ENCODE measurements at places on chromosomes 6 and 20.

DNA sequence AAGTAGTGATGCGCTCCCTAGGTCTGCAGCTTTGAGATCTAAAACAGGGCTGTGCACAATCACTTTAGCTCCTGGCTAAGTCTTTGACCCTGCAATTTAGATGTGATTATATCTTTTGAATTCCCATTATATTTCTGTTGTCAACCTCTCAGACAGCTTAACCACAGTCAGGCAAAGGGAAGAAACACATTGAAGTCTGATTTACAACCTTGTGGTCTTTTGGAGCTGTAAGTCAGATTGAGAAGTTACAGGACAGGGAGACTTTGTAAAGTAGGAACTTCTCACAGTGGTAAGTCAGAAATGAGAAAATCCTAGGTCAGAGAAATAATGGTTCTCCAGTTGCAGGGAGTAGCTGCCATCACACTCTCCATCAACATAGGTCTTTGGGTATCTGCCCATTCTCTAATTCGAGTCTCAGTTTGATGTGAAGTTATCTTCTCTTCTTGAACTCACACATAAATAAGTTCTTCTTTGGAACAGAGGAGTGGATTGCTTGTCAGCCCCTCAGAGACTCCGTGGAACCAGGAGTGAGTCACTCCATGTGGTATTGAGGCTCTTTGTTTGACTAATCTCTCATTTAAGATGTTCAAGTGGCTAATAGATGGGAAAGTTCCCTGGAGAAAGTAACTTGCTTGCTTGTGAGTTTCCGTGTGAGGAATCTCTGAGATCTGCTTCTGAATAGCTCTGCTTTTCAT, 35.0 kb upstream of the SGK1 start:
- DNase-seq, result no peak

GRCh38 chr20:37994512-37994911, 38.7 kb downstream of the TTI1 start:
- DNase-seq, result peak; percentile 53

- DNase-seq, result no peak
Observed at GRCh38 chr20:5895626-5896025, 54.7 kb downstream of the TRMT6 start.

DNA sequence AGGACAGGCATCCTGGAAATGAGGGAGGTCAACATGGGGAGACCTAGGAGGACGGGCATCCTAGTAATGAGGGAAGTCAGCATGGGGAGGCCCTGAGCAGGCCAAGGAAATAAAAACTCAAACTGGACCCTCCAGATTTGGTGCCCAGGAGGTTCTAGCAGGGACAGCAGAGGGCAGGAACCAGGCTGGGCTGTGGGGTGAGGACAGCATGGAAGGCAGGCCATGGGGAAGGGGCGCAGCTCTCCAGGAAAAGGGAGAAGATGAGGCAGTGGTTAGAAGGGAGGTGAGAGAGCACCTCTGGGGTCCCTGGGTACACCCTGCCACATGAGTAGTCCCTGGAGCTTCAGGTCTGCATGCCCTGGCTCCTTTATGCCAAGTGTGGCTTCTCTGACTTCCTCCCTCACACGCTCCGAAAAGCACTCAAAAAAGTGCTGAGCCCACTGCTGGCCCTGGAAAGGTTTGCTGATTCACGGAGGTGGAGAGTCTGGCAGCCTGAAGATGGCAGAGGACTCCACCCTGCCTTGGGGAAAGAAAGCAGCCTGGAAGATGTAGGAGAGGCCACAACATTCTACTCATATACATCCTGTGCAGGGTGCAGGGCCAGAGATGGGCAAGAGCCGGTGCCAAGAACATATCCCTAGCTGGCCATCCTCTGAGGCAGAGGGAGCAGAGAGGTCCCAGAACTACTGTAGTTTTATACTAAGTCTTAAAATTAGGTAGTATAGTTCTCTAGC, 154.9 kb downstream of the MRPL14 start:
- no peak for DNase-seq

- DNase-seq, result no peak
Observed at GRCh38 chr20:9401371-9401770, 113.0 kb upstream of the LAMP5 start.

DNA sequence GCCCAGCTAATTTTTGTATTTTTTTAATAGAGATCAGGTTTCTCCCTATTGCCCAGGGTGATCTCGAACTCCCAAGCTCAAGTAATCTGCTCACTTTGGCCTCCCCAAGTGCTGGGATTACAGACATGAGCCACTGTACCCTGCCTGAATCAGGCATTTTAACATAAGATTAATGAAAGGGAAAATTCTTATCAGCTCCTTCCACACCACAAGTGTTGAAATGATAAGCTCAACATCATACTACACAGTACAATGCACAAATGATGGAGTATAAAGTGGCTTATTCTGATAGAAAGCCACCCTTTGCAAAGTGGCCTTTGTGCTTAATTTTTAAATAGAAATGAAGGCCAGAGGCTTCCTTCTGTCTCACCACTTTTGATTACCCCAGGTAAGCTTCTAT, 71.3 kb upstream of the MCHR2 start:
- no peak for DNase-seq

DNA sequence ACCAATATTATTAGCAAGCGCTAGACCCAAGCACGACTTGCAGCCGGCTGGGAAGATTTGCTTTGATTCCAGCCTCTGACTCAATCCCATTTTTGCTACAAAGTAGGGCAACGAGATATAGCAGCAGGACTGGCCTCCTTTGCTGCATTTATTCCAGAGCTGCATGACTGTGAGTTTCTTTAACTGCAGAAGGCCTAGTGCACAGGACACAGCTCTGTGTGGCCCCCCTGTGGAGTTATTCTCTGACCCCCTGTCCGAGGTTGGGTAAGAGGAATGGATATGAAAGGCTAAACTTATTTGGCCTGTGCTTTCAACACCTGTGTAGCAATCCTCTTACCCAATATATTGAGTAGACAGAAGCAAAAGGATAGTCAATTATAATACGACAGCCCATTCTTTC, 133.3 kb upstream of the SPTLC3 start:
- no peak for DNase-seq

DNA sequence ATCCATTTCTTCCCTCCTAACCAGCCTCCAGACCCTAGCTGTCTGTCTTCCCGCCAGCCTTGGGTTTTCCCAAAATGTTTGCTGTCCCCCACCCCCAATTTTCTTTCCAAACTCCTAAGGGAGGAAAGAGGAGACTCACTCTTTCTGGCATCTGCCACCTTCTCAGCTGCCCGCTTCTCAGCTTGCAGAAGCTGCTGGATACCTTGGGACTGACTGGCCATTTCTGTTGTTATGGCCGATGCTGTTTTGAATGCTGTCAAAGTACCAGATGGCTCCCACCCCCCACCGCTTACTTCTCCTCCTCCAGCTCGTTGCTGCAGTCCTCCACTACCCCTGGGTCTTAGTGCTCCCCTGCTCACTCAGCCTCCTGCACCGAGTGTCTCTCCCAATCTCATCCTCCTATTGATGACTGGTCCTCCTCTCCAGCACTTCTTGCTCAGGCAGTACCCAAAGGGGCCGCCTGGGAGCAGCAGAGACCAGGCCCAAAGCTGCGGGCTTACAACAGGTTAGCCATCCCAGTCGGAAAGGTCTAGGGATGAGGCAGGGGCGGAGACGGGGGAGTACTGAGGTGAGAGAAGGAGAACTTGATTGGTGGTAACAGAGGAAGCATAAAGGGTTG, at the start of gene ATP6V1G2:
ATP6V1G2 (minus strand) TSS at position 270 of the 619 bp plus-strand sequence; CDS start at position 221, 49 bp downstream.
- DNase-seq, result peak; percentile 84

Measured in ACHN (cell line).